ENCODE measurements at places on chromosomes 2 and 18.

DNA sequence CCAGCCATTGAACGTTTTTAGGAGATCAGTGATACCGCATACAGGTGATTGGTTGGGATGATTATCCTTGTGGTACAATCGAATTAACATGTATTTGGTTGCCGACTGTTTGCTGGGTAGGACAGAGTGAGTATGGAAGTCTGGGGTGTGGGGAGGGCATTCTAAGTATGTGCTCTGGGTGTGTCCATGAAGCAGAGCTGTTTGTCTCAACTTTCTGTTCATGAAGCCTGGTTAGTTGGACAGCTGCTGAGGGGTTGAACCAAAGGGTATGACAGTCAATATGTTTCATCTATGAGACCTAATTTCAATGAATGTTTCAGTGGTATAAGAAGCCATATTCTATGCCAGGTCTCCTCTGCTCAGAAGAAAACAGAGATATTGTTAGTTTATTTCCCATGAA, 21.9 kb upstream of the SPTBN1 start:
- DNase-seq: no peak

DNA sequence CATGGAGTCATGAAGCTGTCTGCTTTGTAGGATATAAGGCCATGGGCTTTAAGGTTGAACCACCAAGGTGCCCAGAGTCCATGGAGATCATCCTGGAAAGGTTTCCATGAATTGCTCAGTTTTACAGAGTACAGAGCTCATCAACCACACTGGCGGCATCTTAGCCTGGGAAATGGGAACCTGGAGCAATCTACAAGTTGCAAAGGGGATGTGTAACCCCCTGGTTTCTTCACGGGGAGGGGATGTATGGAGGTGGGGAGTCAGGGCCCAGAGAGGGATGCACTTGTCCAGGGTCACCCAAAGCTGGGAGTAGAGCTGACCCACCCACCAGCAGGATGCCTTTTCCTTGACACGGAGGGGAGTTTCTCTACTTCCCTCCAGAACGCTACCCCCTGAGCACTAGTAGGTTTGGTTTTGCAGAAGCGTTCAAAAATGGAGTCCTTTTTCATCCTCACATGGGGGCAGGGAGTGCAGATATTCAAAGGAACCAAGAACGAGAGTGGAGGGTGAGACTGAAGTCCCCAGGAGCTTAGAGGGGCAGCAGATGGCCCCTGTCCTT, 7.2 kb downstream of the TMEM37 start:
- DNase-seq: no peak

DNA sequence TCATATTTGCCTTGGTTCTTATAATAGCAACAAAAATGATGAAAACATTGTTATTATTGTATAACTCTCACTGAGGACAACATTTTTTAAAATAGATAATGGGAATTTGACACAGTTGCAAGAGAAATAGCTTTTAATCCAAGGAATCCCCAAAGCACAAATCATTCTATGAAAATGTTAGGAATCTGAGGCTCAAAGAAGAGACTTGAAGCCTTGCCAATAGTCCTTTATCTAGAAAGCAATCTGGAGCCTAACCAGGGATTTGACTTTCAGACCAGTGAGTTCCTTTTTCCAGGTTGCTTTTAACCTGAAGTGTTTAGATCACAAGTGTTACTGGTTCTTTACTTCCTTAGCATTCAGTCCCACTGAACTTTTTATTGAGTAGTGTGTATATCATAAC, 574.5 kb upstream of the ZEB2 start:
- no peak for DNase-seq

GRCh38 chr2:131092458-131093005, 728 bp downstream of the FAM168B start:
- DNase-seq: no peak

DNA sequence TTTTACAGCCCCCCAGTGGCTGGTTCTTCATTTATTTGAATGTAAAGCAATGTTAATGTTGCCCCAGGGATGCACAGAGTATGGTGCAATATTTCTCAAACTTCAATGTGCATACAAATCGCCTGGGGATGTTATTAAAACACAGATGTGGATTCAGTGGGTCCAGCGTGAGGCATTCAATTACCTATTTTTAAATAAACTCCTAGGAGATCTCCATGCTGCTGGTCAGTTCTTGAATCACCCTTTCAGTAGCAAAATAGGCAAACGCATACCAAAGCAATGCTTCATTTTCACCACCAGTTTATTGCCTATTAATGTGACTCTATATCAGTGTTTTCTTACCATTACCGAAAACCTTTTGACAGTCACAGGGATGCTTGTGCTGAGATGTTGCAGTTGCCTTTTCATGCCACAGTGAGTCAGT, 530.7 kb downstream of the CBLN2 start:
- DNase-seq: no peak

- no peak for DNase-seq
Observed at GRCh38 chr2:183063083-183063482, 15.5 kb upstream of the DUSP19 start.

DNA sequence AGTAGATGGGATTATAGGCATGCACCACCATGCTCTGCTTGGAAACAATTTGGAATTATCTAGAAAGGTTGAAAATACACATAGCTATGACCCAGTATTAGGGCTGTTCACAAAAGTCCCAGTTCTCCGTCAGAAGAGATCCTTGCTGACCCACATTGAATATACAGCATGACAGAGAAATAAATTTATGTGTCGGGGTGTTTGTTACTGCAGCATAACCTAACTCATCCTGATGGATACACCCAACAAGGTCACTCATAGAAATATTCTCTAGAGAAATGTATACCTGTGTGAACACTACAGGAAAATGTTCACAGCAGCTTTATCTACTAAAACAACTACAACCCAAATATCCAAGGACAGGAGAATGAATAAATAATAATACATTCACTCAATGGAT, 9.0 kb downstream of the TBC1D8 start:
- DNase-seq: no peak

DNA sequence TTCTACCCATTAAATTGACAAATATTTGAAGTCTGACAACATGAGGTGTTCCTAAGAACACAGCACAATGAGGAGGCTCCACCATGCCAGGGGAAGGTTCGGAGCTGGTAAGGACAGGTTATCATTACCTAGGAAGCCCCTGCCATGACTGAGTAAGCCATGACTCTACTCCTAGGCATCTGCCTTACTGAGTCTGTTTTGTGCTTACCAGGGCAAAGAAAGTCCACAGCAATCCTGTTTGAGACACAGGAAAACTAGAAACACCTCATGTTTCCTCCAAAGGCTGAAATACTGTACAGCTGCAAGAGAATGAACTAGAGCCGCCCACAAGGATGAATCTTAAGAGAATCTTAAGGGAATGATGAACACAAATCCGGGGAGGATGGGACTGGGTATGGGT, 11.6 kb downstream of the TGFBRAP1 start:
- no peak for DNase-seq

- DNase-seq: no peak
Observed at GRCh38 chr18:58501066-58501896, 127.6 kb downstream of the ALPK2 start.

DNA sequence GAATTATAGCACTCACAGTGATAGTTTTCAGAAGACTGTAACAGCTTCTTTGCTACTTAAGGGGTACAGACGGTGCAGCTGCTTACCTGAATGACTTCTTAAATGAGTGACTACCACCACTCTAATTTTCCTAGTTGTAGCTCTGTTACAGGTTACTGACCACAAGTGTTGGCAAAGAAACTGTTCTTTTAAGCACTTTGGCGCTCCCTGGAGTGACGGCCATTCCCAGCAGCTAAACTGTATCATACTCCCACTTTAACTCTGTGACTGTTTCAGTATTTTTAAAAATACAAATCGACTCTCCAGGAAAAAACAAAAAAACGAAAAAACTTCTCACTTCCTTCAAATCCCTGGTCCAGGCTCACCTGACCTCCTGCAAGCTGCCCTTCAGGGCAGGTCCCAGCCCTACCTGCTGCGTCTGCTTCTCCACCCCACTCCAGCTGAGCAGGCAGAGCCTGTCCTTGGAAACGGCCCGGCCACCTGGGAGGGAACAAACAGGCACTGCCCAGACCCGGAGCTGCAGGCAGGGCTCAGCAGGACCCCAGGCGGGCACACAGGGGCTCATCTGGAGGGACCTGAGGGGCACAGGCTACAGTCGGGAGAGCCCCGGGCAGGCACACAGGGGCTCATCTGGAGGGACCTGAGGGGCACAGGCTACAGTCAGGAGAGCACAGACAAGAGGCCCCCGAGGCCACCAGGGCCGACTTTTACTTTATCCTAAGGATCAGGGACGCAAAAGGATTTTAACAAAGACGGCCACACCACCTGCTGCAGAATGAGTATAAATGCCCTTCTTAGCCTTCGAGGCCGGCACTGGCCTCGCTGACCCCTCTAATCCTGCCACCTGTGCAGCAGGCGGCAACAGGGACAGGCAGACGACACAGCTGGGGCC, 24.5 kb downstream of the SLC66A2 start:
- DNase-seq: no peak

DNA sequence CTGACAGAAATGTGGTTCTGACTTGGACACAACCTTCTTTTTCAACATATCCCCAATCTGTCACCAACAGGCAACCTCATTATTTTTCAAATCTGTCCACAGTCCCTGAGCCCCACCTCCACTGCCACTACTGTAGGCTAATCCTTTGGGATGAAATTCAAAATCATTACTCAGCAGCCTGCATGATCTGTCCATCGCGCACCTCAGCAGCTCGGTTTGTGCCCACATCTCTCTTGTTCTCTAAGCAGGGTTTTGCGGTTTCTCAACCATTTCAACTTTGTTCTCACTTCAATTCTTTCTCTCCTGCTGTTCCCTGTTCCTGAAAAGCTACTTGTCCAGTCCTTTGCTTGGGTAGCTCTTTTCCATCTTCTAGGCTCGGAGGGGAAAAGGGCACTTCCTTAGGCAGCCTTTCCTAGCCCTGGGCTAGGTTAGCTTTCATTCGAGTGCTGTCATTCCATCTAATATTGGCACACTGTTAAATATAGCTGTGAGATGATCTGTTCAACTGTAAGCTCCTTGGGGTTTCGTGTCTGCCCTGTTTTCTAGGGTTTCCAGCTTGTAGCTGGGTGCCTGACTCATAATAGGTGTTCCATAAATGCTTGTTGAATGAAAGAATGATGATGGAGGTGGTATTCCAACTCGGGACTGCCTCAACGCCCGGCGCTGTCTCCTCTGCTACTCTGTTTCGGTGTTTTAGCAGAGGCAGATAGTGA, 653 bp upstream of the ANKAR start:
- DNase-seq: no peak

DNA sequence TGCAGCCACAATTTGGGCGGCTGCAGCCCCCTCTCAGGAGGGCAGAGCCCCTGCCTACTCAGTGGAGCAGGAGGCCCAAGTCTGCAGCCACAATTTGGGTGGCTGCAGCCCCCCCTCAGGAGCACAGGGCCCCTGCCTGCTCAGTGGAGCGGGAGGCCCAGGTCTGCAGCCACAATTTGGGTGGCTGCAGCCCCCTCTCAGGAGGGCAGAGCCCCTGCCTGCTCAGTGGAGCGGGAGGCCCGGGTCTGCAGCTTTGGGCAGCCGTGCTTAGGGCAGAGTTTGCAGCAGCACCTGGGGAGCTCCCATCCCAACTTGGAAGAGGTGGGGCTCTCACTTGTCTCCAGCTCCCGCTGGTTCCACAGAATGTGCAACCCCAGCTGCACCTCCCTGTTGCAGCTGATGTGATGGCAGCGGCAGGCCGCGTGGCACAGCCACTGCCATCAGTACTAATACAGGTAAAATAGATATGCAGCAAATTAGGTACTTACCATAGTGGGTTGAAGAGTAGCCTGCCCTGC, 99.4 kb downstream of the TWIST2 start:
- DNase-seq: no peak

DNA sequence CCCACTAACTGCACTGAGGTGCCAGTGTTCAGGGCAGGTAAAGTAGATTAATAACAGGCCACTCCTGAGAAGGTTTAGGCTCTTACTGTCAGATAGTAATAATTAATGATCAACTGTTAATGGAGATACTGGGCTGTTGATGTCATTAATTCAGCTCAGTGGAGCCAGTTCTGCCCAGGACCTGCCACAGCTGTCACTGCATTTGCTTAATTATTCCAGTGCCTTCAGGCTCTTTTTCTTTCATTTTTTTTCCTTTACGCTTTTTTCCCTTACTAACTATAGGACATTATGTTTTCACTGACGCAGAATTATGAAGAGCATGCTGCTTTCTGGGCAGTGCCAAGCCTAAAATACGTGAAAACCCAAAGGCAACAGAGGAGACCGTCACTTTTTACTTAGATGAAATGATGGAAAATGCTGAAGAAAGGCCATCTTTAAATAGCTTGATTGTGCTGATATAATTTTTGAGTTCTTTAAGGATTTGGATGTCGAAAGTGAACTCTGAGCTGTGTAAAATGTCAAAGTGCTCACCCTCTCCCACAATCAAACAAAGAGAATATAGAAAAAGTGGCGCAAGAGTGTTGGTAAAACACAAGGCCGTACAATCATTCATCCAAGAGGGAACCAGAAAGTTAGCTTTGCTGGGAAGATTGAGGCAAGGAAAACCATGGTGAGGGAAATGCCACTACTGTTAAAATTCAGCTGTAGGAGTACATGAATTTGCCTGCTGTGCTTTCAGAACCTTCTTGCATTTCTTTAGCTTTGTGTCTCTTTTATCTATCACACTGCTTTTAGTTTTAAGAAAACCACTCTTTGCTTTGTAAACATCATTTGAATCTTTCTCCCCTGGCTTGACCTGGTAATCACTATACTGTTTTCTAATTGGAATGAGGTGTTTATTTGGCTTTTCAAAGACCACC, 192.0 kb upstream of the ZEB2 start:
- DNase-seq: no peak

GRCh38 chr2:28662468-28663181, 89.0 kb upstream of the PPP1CB start:
- no peak for DNase-seq
